Chondrocyte (in vitro differentiated cells): ENCODE measurements at places on chromosomes 7 and 10.

- no peak for DNase-seq
These were observed 7.3 kb downstream of the PITX3 start for GRCh38 chr10:102233997-102234396.

DNA sequence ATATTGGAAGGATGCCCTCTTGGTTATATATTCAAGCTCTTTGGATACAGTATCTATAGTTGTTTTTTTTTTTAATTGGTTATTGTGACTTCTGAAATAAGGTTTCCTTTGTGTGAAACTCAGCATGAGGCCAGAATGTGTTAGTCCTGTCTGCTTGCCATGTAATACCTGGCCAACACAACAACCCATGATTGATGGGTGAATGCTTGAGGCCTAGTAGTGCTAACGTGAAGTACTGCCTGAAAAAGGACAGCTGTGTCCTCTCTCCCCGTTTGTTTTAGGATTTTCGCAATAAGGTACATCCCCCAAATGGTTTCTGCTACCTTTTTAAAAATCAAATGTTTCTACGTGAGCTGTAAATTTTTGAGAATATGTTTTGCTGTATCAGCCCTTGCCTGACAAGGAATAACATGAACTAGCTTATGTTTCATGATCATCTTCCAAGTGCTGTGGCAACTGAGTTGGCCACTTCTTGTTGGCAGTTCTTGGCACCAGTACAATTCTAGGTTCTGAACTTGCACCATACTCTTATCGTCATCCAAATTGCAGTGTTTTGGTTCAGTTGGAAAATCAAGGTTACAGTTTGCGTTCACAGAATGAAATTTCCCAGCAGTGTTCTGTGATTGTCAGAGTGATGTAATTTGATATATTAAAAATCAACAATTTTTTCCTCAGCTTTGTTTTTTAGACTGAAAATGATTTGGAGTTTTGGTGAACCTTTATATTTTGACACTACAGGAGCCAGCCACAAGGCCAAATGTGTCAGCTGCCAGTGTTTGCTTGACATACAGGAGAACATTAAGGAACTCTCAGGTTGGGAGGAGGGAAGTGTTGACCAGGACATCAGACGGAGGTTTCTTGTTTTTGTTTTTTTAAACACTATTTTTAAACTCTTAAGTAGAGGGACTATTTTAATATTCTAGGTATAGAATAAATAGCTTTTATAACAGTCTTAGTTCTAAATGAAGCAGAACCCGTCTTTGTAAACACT lies 13.5 kb upstream of the ASCC1 start:
- DNase-seq, result no peak

DNA sequence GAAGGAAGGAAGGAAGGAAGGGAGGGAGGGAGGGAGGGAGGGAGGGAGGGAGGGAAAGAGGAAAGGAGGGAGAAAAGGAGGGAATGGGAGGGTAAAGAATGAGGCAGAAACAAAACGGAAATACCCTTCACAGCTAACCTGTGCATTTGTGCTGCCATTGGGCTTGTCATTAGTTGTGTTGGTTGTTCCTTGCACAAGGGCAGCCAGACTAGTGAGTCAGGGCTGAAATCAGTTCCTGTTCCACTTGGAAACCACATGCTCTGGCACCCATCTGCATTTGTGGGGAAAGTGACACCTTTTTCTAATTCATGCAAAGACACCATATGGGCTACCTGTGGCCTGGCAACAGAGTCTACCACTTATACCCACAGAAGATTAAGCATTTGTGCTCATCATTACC lies 1004.0 kb upstream of the C7orf33 start:
- no peak for DNase-seq

DNA sequence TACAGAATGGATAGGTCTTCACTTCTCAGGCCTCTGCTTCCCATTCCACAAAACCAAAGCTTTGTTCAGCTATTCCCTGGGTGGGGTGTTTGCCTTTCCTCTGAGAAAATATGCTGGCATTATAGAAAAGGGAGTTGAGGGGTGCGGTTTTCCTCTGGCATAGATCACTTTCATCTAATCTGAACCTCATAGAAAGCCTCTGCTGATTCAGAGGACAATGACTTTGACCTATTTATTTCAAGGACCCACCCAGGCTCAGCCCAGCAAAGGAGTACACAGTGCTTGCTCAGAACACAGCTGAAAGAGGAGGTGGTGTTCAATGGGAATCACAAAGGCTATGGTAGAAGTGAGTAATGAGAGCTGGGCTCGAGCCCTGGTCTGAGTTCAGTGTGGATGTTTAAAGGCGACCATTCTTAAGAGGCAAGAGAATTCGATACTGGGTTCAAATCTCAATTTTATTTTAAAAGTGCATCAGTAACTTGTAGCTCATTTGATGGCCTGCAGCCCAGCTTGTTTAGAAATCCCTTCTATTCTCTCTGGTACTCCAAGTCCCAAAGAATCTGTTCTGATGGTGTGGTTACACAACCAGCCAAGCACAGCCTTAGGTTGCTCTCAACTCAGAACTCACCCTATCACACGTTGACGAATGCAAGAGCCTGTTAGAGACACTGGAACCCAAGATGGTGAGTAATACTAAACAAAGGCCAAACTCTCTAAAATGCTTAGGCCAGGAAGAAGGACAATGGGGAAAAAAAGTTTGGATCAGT lies 1012.8 kb downstream of the LRMDA start:
- DNase-seq, result no peak

DNA sequence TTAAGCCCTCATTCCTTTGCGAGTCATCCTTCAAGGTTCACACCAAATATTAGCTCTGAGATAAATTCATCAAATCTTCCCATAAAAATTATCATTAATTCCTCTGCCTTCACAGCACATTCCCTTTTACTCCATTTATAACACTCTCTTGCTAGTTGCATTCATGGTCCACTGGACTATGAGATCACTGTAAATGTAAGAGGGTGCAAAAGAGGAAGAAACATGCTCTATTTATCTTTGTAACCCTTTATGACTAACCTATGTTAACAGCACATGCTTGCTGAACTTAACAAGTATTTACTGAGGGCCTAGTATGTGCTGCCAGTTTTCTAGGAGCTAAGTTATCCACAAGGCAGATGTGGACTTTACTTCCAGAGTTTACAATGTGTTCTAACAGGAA lies 86.7 kb upstream of the TMEM168 start:
- no peak for DNase-seq

GRCh38 chr7:29285444-29285793 lies 90.8 kb downstream of the CHN2 start:
- DNase-seq, result no peak

GRCh38 chr7:149202831-149203231 lies 7.5 kb downstream of the ZNF282 start:
- DNase-seq, result no peak

DNA sequence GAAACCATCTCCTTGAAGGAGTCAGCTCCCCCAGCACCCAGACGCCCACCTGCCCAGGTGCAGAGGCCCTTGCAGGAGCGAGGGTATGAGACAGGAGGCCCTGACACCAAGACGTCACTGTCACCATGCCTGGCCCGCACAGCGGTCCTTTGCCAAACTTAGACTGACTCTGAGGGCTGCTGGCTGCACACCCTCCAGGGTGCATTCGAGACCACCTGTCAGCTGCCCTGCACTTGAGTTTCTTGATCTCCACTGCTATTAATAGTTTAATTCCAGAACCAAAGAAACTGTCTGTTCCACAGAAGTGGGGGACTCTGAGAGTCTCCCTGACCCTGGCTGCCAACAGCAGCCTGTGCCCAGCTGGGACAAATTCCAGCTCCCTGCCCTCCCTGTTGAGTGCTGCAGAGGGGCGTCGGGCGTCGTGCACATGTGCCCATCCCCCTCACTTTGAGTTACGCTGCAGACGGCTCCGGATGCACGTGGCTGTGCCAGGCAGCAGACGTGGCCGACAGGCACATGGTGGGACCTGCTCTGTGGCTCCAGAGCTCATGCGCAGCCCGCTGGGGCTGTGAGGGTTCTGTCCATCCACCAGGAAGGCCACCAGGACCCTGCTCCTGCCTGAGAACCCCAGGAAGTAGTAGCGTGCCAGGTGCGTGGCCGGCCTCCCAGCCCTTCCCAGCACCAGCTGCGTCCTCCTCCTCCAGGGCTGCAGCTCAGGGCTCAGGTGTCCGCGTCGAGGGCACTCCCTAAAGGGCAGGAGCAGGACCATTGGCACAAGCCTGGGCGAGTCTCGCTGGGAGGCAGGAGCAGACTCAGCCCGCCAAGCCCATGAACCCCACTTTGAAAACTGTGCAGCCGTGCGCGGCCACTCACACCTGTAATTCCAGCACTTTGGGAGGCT lies 24.8 kb downstream of the ELFN1 start:
- DNase-seq, result peak; percentile 88

DNA sequence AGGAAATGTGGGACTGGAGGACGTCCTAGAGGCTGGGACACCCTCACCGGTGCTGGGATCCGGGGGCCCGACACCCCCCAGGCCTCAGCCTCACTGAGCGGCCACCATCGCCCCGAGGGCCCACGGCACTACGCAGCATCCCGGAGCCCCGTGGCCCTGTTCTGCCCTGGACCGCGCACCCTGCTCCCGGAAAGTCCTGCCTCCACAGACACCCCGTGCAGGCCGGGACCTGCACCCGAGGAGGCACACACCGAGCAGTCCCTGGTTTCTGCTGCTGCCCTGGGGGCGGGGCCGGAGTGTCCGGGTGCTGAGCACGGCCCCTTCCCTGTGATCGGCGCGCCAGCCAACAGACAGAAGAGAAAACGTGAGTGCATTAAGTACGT lies 18.1 kb upstream of the KNDC1 start:
- DNase-seq, result no peak

DNA sequence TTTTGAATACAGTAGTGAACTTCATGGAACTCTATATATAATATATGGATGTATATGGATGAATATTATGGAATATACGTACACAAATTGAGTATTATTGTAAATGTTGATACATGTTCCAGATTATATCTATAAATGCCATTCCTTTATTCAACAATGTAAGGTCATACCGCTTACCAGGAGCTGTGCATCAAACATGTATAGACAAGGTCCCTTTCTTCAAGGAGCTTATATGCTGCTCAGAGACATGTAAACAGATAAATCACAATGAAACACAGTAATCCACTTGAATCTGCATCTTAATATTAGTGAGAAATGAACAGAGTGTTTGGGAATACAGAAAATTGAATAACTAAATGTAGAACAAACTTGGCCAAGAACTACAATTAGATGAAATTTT lies 898 bp upstream of the SEM1 start:
- no peak for DNase-seq

DNA sequence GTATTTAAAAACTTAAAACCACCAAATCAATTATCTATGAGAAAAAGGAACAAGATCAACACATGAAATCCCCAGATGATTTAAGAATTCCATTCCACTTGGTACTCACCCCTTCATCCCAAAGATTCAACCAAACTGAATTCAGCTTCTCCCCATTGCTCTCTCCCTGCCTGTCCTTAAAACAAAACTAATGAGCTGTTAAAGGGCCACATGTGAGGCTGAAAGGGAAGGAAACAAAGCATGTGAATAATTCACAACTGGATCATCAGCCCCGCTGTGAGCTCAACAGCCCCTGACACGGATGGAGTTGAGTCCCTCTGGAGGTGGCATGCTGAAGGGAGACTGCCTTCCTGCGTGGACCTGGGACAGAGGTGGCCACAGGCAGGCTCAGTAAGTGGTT lies 32.9 kb downstream of the VOPP1 start:
- DNase-seq, result no peak

DNA sequence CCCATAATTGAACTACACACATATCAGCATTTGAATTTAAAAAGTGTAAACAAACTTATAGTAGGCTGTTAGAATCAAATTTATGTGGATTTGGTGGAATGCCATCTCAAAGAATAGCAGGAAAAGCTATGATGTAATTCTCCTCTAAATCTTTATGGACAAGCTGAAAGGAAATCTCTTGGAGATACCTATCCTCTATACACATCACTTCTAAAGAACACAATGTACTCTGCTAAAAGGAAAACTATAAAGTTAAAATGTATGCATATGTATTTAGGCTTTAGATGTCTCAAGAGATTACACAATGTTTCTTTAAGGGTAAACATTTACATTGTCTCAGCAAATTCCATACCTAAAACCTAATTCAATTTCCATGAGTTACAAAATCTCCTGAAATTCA lies 323.3 kb downstream of the CRPPA start:
- no peak for DNase-seq

DNA sequence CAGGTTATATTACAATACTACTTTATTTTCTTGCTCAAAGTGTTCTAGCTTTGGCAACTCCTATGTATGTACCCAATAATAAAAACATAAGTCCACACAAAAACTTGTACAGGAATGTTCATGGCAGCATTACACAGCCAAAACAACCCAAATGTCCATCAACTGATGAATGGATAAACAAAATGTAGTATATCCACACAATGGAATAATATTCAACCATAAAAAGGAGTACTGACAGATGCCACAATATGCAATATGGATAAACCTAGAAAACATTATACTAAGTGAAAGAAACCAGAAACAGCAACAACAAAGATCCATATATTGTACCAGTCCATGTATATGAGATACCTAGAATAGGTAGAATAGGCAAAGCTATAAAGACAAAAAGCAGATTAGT lies 21.0 kb downstream of the PPA1 start:
- DNase-seq, result no peak
